Smooth muscle cell of trachea (primary cell): ENCODE measurements at places on chromosomes 16 and 17. TPM values are rescaled to one million over a fixed set of nuclear protein-coding genes. Genes with fewer than 3 reads are reported as not detected.

Gene TPSG1
- not detected in 2 replicates for total RNA-seq

Gene KRTAP3-1
- total RNA-seq, result not detected in 2 replicates

Gene OR4D1
- total RNA-seq, result under 0.01 TPM in 1 of 2 replicates, not detected in the other

Gene CHST6
- 0.17 and 0.44 TPM in 2 replicates for total RNA-seq

Gene ITGA2B
- total RNA-seq, result 0.15 and 0.66 TPM in 2 replicates

Gene RTN4RL1
- 0.15 and 0.50 TPM in 2 replicates for total RNA-seq

Gene SLC47A2
- under 0.01 TPM in 1 of 2 replicates, not detected in the other for total RNA-seq

Gene SNAI3
- total RNA-seq, result 0.33 TPM in 1 of 2 replicates, not detected in the other

Gene ITGAL
- total RNA-seq, result under 0.01 TPM in 1 of 2 replicates, not detected in the other

Gene TVP23A
- not detected in 2 replicates for total RNA-seq

Gene KRT16
- 0.17 TPM in 1 of 2 replicates, not detected in the other for total RNA-seq

Gene SMPD3
- 0.33 TPM in 1 of 2 replicates, not detected in the other for total RNA-seq

Gene CCDC200
- total RNA-seq, result not detected in 2 replicates

Gene PDE6G
- total RNA-seq, result 0.17 TPM in 1 of 2 replicates, not detected in the other

Gene HSPB9
- total RNA-seq, result not detected in 2 replicates
